ENCODE measurements at places on chromosomes 4 and X. TPM values are rescaled to one million over a fixed set of nuclear protein-coding genes. Genes with fewer than 3 reads are reported as not detected.

DNA sequence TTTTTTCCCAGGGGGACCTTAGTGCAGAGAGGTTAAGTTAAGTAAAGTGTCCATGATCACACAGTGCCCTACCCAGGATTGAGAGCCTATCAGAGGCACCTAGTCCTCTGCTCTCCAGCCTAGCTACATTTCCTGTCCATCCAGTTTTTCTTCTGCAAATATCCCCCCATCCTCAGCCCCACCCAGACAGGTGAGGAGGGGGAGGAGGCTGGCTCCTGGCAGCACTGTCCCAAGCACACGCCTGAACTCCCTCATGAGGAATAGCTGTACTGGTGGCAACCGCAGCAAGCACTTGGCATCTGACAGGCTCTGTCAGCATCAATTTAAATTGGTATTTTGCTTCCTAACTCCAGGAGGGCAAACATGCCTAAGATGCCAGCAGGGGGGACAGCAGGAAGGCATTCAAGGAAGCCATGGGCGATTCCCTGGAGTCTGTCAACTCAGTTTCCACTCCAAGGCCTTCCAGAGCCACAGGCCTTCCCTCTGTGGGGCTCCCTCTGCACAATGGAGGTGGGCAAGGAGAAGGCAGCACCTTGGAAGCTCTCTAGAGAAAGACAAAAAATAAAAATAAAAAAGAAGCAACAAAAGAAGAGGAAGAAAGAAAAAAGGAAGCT lies 6.4 kb upstream of the FRMPD3 start:
- no peak for DNase-seq

DNA sequence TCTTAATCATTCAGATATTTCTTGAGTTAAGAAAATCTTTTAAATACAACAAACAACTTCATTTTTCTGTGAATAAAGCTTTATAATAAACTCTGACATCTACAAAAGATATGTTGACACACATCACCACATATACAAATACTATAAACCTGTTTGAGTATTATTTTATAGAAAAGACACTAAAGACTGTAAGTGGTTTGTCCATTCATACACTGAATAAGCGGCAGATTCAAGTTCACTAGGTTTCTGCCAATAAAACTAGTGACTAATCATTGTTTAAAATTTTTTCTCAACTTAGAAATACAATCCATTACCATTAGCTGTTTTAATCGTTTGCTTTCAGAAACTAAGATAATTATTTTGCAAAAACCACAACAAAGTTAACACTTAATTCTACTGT lies 1900.0 kb downstream of the C4orf33 start:
- DNase-seq: no peak

- no peak for DNase-seq
Measured at GRCh38 chr4:83107631-83108030, 6.9 kb downstream of the PLAC8 start.

- DNase-seq: no peak
Measured at GRCh38 chrX:154658187-154658586, 4.8 kb upstream of the CTAG2 start.

- DNase-seq: no peak
Measured at GRCh38 chrX:30981968-30982367, 89.9 kb downstream of the FTHL17 start.

Gene SMIM10L2A
- total RNA-seq: 0.53 TPM

Gene CFAP47
- not detected for total RNA-seq

Gene OPHN1
- total RNA-seq: 0.15 TPM

Data from B cell (primary cell).